Stimulated activated CD8-positive, alpha-beta memory T cell treated with anti-CD3 and anti-CD28 coated beads, Interleukin-4, amount 100 ng/mL, for 4 hours (primary cell): ENCODE measurements at places on chromosomes 6 and 20.

DNA sequence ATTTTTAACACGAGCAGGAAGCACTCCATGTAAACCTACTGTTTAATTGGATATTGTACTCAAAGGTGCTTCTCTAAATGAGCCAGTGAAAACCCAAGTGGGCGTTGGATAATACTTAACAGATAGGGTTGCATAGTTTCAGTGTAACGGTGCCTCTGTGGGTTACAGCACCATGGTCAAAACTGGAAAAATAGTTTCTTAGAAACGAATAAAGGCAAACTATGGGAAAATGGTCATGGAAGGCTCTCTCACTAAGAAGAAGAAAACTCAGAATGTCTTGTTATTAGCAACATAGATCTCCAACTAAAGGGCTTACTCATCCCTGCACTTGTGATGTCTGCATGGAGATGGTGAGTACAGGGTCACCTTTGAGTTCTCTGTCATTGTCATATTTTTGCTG lies 59.1 kb upstream of the NEDD9 start:
- no peak for DNase-seq

DNA sequence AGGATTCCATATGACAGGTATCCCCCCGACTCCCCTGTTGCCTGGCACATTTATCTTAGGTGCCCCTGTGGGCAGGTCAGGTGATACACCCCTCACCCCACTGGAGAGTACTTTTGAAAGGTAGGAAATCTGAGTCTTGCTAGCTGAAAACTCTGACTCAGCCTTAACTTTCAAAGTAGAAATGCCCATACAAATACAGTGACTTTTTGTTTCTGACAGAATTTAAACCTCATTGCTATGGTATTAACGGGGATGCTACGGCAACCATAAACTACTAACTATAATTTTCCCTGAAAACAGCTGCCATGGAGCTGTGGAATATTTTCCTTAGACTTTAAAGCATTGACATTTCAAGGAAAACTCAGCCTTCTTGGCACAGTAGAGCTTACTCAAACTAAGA lies 536.0 kb downstream of the RFPL4B start:
- no peak for DNase-seq

DNA sequence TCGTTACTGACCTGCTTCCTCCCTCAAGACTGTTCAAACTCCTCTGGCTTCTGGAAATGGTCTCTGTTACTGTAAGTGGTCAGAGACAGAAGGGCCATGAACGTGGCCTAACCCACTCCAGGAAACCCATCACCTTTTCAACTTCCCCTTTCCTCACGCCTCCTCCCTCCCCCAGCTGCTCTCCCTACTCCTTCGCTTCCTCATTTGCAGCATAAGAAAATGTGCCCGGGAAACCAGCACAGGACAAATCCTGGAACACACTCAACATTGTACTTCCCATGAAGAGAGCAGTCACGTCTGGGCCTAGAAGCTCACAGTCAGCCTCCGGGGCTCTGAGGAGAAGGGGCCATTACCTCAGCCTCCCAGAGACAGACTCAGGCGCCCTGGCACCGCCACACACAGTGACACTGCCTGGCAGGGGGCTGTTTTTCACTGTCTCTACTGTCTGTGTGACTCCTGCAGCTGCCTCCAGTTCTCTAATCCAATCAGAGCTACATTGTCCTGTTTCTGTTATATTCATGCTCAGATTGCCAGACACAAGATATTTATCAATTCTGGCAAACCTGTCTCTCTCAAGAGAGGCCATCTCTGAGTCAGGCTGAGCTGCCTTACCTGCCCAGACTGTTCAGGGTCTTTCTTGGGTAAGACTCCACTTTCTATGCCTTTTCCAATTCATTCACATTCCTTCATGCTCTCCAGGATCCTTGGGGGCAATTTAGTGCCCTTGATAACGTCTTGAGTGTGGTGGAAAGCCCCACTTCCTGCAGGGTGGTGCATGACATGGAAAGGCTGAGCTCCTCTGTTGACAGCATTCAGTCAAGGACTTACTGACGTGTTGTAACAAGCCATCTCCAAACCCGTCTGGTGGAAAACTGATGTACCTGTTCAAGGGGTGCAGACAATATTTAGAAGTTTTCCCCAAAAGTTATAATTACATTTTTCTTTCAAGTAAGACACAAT lies 242.2 kb downstream of the HIVEP2 start:
- no peak for DNase-seq

DNA sequence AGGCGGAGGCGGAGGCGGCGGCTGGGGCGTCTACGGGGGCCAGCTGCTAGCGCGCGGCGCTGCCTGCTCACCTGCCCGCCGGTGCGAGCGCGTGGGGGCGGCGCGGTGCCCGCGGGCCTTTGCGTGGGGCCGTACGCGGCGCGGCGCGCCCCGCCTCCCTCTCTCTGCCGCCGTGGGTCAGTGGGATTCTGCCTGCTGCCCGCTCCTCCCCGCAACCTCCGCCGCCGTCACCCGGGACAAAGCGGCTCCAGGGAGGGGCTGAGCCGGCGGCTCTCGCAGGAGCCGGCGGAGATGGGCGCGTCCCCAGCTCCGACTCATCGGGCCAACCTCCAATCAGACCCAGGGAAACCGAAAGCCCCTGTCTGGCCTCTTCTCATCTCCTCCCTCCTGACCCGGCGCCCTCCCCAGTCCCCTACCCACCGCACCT lies at the start of gene RCAN2:
TSS of gene RCAN2 (minus strand) at position 249 of the 427 bp plus-strand sequence.
- DNase-seq, result no peak

DNA sequence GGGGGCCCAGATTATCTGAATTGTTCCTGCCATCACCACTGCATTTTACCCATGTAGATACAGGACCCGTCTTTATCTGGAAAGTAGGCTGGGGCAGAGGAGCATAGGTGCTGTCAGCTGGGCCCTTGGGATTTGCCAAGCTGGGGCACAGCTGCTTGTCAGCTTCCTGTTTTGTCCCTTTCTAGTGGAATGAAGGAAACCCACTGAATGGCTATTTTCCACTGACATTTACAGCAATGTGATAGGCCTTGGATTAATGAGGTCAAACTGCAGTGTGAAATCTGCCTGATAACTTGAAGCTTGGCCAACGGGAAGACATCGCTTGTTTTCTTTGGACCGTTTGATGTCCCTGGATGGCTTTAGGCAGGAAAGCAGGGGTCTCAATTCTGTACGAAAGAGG lies 6.7 kb downstream of the PPP1R16B start:
- no peak for DNase-seq

GRCh38 chr6:64012351-64013001 lies 376.9 kb downstream of the PHF3 start:
- DNase-seq, result no peak

DNA sequence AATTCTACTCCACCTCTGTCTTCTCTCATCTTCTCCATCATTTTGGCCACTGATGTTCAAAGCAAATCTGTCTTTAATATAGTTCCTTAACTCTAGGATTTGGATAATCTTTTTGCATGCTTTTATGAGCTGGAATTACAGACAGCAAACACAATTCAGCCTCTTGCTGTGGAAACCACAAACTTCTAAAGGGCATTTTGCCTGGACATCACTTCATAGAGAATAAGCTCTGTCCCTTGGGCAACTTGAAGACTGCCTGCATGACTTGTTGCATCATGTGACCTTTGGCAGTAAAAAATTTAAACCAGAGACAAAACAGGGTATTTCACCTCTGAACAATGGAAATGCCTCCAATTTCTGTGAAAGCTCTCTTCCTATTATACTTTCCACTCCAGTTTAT lies 74.1 kb upstream of the HDDC2 start:
- no peak for DNase-seq

DNA sequence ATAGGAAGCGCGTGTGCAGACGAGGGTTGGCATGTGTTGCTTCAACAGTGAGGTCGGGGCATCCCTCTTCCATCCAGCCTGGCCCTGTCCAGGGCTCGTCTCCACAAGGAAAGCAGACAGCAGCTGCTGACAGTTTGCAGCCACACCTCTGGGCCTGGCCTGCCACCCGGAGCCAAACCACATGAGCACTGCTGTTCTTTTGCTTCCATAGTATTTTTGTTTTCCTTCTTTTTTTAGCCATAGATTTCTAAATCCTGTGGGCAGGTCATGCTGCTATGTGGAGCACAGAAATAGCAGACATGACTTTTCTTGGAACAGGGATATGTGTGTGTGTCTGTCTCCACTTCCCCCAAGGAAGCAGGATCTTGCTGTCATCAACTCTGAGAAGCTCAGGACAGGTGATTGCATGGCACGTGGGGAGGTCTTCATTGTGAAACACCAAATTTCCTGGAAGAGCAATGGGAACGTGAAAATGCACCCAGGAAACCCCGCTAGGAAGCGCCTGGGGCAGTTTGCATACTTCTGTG lies 167.4 kb downstream of the DTNBP1 start:
- no peak for DNase-seq

DNA sequence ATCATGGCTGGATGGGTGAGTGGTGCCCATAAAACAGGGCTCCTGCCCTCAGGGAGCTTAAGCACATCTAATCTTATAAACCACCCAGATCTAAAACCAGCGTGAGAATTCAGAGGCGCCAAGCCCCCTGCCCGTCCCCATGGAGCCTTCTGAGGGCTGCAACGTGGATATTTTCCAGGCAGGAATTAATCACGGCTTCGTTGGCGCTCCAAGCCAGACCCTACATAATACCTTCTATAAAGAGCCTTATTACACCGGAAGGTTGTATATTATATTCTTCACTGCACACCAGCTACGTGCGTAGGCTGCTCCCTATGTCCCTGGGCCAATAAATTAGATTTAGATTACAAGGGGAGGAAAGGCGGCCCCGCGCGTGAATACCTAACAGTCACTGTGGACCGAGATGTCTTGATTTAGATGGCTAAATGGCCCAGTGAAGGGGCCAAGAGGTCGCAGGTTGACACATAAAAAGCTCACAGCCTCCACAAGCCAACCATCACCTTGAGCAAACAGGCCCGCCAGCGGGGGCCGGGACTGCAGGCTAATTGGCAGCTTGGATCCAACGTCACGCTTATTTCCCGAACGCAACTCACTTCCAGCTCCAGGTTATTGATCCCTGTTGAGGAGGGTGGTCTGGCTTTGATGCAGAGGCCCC lies 64.7 kb upstream of the APCDD1L start:
- no peak for DNase-seq

- peak; percentile 72 for DNase-seq
Measured at GRCh38 chr6:30325150-30325872, 1.4 kb upstream of the TRIM39 start.

DNA sequence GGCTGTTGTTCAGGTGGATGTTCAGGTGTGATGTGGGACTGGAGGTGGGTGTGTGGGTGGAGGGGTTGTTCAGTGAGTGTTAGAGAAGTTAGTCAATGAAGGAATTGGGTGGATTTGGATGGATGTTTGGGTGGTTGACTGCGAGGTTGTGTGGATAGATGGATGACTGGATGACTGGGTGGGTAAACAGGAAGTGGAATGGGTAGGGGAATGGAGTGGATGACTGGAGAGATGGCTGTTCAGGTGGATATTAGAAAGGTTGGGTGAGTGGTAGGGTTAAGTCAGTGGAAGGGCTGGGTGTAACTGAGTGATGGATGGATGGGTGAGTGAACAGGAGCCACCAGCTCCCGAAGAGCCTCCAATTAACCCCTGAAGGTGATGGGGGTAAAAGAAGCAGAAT lies 27.9 kb downstream of the JPH2 start:
- DNase-seq, result no peak

- DNase-seq, result peak; percentile 73
Measured at GRCh38 chr6:149934249-149935156, 7.3 kb upstream of the ULBP2 start.

- DNase-seq, result peak; percentile 4
Measured at GRCh38 chr6:142301651-142302391, at the start of gene ADGRG6. TSS of gene ADGRG6 (plus strand) at chr6:142302007. CDS start at chr6:142302330, 323 bp downstream.

- no peak for DNase-seq
Measured at GRCh38 chr6:127201321-127201720, 65.3 kb upstream of the RNF146 start.

GRCh38 chr6:28922821-28923317 lies 916 bp downstream of the TRIM27 start:
- no peak for DNase-seq

GRCh38 chr6:22878324-22878701 lies 308.9 kb downstream of the HDGFL1 start:
- DNase-seq, result no peak

DNA sequence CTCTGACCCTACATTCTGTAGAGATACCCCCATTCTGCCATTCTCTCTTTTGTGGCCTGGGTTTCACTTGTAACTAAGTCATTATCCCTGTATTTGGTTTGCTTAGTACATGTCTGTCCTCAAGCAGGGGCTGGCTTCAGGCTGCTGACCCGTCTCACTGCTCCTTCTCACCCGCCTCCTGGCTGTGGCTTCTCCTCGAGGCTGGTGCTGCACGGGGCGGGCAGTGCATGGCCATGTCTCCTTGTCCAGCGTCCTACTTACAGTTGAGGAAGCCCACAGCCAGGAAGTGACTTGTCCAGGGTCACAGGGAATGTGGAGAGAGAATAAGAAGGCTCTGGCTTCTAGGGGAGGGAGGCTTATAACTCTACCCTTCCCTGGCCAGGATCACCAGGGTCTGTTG lies 11.3 kb downstream of the GTSF1L start:
- no peak for DNase-seq

GRCh38 chr20:57653910-57654309 lies 33.7 kb upstream of the ZBP1 start:
- DNase-seq, result no peak

- no peak for DNase-seq
Measured at GRCh38 chr6:31585491-31585890, 586 bp upstream of the LST1 start.

- no peak for DNase-seq
Measured at GRCh38 chr6:102126488-102126887, 733.0 kb downstream of the GRIK2 start.

GRCh38 chr20:62118113-62119043 lies 3.9 kb upstream of the LSM14B start:
- DNase-seq, result no peak

GRCh38 chr6:160035693-160036330 lies 66.9 kb downstream of the IGF2R start:
- no peak for DNase-seq

GRCh38 chr20:35497780-35498189 lies 31.7 kb downstream of the C20orf173 start:
- no peak for DNase-seq

DNA sequence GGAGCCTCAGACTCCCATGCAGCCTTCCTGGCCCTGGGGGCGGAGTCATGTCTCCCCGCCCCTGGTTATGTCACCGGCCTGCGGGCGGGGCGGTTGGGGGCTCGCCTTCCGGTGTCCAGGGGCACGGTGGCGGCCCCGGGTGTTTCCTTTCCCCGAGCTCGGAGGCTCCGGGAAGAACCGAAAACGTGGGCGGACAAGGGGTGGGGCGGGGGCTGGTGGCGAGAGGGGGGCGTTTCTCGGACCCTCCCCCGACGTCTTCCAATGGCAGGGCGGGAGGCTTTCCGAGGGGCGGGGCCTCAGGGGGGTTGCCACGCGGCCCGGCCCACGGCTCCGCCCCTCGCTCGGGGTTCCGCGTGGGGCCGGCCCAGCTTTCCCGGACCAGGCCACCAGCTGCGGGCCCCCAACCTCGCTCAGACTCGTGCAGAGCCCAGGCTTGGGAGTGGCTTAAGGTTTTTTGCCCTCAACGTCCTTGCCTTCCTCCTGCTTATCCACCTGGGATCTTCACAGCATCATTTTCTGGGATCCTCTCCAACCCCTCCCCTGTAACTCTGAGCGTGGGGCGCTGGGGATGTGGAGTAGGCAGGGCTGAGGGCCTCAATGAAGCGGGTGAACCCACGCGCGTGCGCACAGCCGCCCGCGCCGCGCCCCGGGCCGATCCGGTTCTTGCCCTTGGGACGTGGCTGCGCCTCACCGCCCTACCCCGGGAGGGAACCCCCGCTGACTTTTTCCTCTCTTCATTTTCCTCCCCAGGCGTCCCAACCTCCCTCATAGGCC lies 2.1 kb upstream of the NRN1 start:
- no peak for DNase-seq
